ENCODE measurements at places on chromosomes 5 and 9.
A peak's percentile ranks its signal among the peaks of the same experiment; 100 is the strongest.

DNA sequence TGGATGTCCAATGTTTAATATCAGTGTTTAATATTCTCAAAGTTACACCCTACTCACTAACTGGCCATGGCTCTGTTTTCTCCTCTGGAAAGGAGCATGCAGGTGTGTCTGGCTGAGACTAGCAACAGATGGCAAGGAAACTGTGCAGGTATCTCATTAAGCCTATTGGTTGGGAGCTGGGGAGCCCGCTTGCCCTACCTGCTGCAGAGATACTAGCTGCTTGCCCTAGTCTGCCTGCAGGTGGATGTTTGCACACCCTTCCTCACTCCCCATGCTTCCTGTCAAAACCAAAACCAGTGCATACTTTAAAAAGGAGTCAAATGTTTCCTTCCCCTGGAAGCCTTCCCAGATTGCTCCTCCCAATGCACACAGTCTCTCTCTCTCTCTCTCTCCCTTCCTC is 228.3 kb upstream of the RASEF start:
- DNase-seq = no peak

- no peak for DNase-seq
Observed at GRCh38 chr5:122494109-122494508, 182.1 kb downstream of the SNCAIP start.

DNA sequence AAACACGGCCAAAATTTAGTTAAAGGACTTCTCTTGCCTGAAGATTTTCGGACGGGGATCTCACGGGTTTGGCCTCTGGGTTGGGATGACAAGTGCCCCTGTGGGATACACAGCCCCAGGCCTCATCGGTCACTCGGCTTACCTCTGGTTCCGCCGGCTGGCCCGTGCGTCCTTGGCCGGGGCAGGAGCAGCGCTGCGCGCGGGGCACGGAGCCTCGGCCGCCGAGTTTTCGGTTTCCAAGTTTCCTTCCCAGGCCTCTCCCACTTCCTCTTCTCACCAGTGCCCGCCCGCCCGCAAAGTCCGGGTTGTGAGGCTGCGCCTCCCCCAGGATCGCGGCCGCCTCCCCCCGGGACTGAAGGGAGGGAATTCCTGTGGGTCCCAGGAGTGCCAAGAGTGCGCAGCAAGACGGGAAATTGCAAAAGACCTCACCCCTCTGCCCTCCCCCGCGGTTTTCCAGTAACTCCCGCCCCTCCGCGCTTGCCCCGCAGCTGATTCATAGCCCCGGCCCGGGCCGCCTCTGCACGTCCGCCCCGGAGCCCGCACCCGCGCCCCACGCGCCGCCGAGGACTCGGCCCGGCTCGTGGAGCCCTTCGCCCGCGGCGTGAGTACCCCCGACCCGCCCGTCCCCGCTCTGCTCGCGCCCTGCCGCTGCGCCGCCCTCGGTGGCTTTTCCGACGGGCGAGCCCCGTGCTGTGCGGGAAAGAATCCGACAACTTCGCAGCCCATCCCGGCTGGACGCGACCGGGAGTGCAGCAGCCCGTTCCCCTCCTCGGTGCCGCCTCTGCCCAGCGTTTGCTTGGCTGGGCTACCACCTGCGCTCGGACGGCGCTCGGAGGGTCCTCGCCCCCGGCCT is at the start of gene OSMR:
OSMR (plus strand) TSS at position 487 of the 853 bp plus-strand sequence. CDS start 23,033 bp downstream, outside the sequence.
- DNase-seq = peak; percentile 97

DNA sequence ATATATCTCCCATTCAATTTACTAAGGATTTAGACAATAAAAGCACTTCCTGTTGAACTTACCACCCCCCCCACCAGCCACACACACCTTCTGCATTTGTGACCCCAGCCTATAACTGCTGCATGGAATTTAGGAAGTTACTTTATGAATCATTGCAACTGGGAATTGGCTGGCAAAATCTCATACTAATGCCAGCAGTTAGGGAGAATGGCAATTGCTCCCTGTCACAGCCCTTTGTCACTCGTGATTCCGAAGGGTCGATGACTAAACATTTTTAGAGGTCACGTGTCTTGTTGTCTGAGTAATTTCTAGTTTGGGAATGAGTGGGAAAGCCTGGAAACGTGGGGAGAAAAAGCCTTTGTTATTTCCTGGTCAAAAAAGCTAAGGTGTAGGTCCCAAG is 46.6 kb upstream of the PCA3 start:
- no peak for DNase-seq

DNA sequence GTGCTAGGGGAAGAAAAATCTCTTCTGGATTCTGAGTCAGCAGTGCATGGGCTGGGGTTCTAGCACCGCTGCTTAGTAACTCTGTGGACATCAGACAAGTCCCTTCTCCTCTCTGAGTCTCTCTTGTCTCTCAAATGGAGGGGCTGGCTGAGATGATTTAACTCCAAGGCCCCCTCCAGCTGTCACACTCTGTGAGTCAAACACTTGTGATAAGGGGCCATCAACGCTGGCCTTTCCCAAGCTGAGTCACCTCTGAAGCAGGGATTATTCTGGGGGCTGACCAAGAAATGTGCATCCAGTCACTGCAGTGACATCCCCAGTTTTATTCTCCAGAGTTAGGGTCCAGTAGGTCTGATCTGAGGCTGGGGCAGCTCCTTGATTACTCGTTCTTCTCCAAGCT is 110.4 kb upstream of the ZNF462 start:
- no peak for DNase-seq

DNA sequence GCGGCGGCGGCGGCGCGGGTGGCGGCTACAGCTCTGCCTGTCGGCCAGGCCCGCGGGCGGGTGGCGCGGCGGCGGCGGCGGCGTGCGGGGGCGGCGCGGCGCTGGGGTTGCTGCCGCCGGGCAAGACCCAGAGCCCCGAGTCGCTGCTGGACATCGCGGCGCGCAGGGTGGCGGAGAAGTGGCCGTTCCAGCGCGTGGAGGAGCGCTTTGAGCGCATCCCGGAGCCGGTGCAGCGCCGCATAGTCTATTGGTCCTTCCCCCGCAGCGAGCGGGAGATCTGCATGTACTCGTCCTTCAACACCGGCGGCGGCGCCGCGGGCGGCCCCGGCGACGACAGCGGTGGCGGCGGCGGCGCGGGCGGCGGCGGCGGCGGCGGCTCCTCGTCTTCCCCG is 296 bp downstream of the ZSWIM6 start:
- DNase-seq = no peak
